ENCODE measurements at places on chromosomes 11 and 22.

DNA sequence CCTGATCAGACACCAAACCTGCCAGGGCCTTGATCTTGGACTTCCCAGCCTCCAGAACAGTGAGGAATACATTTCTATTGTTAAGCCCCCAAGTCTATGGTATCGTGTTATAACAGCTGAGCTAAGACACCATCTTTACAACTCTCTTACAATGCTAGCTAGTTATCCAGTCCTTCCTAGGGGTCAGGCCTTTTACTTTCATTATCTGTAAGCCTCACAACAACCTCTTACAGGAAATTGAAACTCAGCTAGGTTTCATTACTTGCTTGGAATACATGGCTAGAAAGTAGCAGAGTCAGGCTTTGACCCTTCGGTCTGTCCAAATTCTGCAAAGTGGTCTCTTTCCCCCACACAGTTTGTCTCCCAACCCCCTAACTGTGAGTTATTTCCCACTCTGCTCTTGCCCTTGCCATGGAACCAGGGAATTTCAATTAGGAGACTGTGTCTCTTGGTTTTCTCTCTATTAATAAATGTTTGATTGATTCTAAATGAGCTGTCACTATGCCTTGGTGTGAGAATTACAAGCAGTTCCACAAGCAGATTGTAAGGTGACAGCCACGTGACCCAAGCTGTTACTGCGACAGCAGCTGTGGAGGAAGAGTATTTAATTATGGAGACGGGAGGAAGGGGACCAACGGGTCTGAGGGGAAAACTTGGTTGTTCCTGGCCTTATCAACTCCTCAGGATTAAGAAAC lies 38.4 kb upstream of the CLMP start:
- DNase-seq = no peak

DNA sequence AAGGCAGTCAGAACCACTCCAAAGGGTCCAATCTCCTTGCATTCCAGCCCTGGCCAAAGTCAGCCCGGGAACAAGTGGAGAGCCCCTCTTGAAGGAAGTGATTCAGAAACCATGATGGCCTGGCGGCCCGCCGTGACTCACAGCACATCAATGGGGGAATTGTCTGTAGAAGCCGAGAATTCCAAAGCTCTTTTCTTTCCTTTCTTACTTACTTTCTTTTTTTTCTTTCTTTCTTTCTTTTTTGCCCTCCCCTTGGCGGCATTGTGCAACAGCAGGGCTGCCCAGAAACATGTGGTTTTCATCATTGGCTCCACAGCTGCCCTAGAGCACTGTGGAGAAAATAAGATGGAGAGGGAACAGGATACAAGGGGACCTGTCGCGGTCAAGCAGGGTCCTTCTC lies 140.2 kb upstream of the TIMP3 start:
- DNase-seq = no peak

- no peak for DNase-seq
Observed at GRCh38 chr11:46200537-46201281, 76.8 kb upstream of the CREB3L1 start.

DNA sequence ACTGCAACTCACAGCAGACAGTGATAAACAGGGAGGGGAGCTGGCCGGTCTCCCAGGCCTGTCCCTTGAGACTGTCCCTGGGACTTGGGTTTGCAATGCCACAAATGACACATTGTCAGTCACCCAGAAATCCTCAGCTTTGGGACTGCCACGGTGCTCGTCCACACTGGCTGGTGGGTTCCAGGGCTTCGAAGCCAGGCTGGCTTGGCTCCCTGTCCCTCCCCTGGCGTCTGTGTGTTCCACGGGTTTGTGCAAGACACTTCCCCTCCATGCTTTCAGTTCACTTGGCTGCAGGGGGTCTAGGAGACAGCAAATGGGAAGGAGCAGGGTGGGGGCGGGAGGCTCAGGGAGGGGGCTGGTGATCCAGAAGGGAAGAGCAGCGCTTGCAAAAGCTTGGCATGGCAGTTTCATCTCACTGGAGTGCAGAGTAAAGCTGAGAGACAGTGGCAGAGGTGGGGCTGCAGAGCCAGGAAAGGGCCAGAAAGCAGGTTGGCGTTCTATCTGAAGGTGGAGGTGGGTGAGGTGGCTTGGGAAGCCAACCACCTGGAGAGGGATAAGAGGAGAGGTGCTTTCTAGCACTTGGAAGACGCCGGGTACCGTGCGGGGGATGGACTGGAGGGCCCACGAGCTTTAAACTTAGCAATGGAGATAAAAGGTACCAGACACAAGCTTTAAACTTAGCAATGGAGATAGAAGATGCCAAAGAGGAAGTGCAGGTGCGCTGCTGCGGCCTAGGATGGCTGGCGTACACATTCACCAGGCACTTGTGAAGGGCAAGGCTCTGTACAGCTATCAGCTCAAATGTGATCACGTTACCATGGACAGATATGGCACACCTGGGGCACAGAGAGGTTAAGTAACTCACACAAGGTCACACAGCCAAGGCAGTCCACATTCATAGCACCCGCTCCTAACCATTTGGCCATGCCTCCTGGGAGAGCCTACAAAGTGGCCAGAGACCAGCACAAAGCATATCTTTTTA lies 86.4 kb upstream of the SHISAL1 start:
- no peak for DNase-seq

GRCh38 chr11:73538381-73538872 lies 59.5 kb downstream of the FAM168A start:
- no peak for DNase-seq

DNA sequence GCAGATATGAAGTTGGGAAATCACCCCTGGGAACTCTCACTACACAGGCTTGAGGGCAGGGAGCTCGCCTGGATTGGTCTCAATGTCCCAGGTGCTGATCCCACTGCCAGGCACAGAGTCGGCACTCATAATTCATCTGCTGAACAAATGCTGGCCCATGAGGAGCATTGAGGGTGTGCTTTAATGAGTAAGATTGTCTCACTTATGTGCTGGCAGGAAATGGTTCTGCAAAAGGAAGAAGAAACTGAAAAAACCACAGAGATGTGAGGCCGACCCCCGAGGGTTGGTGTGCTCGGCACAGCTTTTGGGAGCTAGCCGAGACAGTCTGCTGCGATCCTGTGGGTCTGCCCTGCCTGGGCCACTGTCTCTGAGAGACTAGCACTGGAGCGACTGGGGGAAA lies 9.4 kb downstream of the PLAAT2 start:
- no peak for DNase-seq

GRCh38 chr11:118411530-118411929 lies 10.1 kb downstream of the ATP5MG start:
- no peak for DNase-seq

- DNase-seq = no peak
Observed at GRCh38 chr11:127049486-127049885, 48.9 kb upstream of the KIRREL3 start.

- no peak for DNase-seq
Observed at GRCh38 chr11:8822469-8822868, 88.5 kb upstream of the AKIP1 start.

DNA sequence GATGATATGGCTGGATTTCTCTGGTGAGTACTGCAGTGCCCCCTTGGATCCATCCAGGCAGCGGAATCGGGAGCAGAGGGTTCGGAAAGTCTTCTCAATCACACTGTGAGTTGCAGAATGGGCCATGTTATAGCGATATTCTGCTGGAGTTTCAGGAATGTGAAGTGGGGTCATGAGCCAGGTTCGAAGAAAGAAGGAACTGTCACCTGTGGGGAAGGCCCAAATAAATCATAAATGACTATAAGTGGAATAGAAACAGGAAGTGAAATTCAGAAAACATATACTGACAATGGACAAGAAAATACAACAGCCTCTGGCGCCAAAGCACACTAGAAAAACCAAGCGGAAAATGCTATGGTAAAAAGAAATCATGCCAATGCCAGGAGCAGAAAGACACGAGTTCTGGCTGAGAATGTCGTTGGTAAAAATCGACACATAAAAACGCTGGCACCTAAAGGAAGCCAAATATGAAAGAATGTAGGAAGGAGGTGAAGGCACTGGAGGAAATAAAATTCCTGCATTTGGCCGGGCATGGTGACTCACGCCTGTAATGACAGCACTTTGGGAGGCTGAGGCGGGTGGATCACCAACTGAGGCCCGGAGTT lies 10.0 kb upstream of the AMBRA1 start:
- DNase-seq = no peak

- DNase-seq = no peak
Observed at GRCh38 chr11:88583251-88583650, 245.7 kb upstream of the CTSC start.

GRCh38 chr11:45105984-45106375 lies 40.5 kb upstream of the PRDM11 start:
- DNase-seq = no peak
